ENCODE measurements at places on chromosomes 13 and 19.

GRCh38 chr13:111387026-111387871, 66.8 kb downstream of the TEX29 start:
- DNase-seq: no peak

GRCh38 chr19:15986701-15987100, 37.9 kb downstream of the OR10H4 start:
- no peak for DNase-seq

DNA sequence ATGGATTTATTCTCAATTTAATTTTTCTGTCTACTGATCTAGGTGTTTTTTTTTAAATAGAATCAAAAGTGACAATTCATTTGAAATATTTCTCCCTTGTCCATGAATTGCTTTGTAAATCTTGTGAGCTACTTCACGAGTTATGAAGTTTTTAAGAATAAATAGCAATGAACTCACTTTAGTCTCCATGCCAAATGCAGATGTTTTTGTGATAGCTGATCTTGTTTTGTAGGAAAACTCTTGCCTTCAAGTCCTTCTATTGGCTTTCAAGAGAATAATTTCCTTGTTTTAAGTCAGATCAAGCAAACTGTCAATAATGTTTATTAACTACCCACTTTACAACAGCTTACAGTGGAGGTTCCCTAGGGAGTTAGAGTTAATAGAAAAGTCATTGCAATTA, 99.8 kb downstream of the ITGBL1 start:
- DNase-seq: no peak

DNA sequence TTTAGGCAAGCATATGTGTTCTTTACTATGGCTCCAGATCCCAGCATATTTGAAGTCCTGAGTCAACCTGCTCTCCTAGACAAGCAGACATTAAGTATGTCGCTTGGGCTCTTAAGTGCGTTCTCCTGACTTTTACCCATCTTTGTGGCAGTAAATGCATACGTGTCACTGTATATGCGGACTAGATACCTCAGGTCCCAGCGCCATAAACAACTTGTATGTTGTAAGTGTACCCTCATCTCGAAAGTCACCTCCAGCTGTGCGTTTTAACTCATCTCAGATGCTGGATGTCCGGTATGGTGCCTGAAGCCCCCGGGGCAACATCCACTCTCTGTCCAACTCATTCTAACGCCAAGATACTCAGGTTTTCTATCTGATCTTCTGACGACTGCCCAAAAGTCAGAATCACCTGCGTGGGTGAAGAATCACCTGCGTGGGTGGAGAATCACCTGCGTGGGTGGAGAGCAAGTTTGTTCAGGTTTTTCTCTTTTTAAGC, 1.7 kb downstream of the PTOV1 start:
- DNase-seq: no peak

DNA sequence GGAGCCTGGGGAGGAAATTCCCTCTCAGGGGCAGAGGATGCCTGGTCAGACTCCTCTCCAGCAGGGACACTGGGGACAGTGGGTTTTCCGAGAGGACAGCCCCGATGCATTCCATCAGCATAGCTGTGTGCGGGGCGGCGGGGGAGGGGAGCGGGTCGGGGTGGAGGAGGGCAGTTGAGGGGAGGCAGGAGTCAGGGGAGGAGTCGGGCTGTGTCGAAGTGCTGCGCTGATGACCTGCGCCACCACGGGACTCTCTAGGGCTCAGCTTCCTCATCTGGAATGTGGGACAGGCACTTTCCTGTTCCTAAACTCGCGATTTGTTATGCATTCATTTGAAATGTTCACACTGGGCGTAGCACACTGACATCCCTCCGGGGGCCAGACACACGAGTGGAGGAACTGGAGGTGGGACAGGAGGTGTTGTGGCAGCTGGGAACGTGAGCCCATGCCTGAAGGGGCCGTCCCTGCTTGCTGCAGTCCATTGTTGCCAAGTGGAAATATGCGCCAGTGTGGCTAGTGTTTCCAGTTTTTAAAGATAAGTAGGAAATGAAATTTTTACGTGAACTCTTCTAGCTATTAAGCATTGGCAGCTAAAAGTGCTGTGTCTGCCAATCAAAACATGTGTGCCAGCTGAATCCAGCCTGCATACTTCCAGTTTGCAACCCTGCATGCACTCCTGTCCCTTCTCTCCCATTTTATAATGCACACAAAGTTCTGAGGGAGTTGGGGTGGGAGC, 43.3 kb downstream of the FLT1 start:
- DNase-seq: no peak

DNA sequence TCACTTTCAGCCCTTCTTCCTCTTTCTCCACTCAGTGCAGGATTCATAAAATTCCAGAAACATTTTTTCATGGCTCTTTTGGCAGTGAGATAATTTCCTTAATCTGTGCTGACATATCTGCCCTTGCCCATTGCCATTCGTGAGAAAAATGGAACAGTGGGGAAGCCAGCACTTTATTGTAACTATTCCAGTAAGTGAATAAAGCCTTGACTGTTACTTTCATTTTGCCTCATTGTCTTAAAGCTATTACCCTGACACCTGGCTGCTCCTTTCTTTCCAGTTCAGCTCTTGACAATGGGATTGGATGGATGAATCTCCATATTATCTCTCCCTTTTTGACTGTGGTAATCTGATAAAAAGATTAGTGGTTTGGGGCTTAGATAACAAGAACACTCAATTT, 1068.1 kb upstream of the PCDH20 start:
- DNase-seq: no peak

DNA sequence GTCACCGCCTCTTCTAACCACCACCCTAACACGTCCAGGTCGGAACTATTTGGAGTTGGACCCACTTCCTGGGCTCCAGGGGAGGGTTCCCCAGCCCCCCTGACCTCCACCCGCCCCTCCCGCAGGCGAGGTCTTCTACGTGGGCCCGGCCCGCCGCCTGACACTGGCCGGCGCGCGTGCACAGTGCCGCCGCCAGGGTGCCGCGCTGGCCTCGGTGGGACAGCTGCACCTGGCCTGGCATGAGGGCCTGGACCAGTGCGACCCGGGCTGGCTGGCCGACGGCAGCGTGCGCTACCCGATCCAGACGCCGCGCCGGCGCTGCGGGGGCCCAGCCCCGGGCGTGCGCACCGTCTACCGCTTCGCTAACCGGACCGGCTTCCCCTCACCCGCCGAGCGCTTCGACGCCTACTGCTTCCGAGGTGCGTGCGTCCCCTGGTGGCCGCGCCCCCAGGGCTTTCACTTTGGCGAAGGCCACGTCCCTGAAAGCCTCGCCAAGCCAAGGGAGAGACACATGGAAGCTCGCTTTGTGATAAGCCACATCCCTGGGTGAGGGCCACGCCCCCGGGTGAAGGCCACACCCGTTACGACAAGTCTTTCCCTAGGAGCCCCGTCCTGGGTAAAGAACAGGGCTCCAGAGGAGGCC, 13.2 kb downstream of the NCAN start:
- no peak for DNase-seq

- peak; percentile 96 for DNase-seq
Measured at GRCh38 chr19:44891016-44891882, at the start of gene TOMM40. Gene TOMM40 (plus strand): TSS chr19:44891254. CDS start chr19:44891416, 162 bp downstream.

DNA sequence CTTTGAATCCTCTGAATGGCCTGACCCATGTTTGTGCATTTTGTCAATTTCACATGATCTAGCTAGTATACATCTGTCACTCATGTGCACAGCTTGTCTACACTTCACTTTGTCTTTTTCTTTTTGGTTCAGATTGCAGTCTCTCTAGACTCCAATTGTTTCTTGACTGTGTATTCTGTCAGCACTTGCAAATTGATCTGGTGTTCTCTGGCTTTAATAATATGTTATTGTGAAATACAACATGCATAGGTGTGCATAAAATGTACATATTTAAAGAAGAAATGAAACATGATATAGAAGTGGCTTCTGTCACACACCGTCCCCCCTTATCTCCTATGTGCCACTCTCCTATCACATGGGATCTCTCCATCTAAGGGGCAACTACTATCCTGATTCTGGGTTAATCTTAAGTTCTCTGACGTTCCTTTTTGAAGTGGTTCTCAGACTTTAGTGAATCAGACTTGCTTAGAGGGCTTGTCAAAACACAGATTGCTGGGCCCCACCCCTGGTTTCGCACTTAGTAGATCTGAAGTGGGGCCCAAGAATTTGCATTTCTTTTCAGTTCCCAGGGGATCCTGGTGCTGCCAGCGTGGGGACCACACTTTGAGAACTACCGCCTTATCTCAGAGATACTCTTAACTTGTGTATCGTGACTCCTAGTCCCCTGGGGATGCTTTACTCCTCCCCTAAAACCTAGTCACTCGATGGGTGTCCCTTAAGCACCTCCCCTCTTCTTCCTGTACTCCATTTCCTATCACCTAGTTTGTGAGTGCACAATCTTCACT, 5.8 kb downstream of the KRTDAP start:
- DNase-seq: no peak

- DNase-seq: no peak
Measured at GRCh38 chr19:6103217-6103644, 7.1 kb downstream of the RFX2 start.

DNA sequence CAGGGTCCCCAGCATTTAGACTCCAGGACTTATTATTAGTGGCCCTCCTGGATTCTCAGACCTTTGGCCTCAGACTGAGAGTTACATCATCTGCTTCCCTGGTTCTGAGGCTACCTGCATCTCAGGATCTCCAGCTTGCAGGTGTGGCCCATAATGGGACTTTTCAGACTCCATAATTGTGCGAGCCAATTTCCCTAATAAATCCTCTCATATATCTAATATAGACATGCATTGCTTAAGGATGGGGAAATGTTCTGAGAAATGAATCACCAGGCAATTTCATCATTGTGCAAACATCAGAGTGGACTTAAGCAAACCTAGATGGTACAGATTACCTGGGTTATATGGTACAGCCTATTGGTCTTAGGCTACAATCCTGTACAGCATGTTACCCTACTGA, 116.5 kb upstream of the FBXL3 start:
- DNase-seq: no peak

- DNase-seq: no peak
Measured at GRCh38 chr19:6691342-6691741, 21.4 kb upstream of the TNFSF14 start.

DNA sequence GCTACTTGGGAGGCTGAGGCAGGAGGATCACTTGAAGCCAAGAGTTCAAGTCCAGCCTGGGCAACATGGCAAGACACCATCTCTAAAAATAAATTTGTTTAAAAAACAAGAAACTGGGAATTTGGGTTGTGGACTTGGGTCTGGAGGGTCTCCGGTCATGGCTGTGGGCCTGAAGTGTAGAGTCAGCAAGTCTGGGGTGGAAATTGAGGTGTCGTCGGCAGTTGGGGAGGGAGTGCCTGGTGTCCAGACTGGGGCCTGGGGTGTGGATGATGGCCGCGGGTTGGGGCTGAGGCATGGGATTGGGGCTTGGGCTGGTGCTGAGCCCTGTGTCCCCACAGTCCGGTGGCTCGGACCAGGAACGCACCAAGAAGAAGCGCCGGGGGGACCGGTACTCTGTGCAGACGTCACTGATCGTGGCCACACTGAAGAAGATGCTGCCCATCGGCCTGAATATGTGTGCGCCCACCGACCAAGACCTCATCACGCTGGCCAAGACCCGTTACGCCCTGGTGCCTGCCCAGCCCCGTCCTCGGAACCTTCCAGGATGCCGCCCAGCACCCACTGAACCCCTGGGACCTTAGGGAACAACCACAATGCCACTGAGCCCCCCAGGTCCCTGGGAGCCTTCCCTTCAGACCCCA, 91.6 kb downstream of the RYR1 start:
- no peak for DNase-seq

GRCh38 chr19:17245535-17245984, at the start of gene NR2F6:
Gene NR2F6 (minus strand): TSS chr19:17245919. CDS start chr19:17245220, 699 bp downstream.
- DNase-seq: no peak

GRCh38 chr13:75910591-75910990, 274.5 kb downstream of the LMO7 start:
- DNase-seq: no peak

GRCh38 chr19:17755443-17755890, 4.2 kb downstream of the FCHO1 start:
- no peak for DNase-seq

DNA sequence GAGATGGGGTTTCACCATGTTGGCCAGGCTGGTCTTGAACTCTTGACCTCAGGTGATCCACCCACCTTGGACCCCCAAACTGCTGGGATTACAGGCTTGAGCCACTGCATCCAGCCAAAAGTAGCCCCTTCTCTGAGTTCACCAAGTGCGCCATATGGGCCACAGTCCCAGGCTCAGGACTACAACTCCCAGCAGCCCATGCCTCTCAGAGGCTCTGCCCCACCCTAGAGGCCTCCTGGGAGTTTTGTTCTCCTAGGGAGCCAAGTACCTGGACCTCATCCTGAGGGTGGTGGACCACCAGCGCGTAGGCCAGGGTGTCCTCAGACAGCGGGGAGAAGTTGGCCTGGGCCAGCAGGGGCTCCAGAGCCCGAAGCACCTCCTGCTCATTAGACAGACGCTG, 18.8 kb downstream of the TMEM143 start:
- no peak for DNase-seq

DNA sequence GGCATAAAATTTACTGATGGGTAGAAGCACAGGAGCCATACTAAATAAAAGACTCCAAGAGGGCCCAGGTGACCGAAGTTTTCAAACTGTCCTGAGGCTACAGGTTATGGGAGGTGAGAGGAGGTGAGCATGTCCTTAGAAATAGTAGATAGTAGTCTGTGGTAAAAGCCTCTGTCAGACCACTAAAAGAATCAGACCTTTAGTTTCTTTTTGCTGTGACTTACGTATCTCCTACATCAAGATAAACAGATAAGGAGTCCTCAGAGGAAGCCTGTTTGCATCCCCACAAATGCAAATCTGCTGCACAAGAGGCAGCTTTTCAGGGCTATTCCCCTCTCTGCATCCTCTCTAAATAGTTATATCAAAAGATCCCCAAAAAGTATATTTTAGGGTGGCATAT, 711.6 kb upstream of the SLITRK6 start:
- DNase-seq: no peak

GRCh38 chr19:42554046-42554575, 25.8 kb upstream of the CEACAM1 start:
- DNase-seq: no peak

DNA sequence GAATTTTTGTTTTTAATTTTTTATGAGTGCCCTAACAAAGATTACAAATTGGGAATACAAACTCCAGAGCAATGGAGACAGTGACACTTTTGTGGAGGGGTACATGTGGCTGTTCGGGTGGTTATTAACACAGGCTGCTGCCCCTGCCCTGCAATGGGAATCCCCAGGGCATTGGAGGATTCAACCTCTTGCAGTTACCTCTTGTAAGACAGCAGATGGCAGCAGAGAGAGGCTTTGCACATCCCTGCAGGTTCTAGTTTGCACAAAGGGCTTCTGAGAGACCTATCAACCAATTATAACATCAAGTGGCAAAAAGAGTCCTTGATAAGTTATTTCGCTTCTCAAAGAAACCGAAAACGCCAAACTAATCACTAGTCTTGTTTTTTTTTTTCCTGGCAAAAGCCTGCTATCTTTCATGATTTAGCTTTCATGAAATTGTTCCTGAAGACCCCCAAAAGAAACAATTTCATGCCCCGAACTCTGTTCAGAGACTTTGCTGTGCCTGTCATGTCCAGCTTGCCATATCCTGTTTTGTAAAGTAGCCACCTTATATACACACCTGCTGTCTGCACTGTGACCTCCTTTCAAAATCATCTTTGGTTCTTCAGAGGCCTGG, 10.4 kb downstream of the GJB2 start:
- DNase-seq: no peak

GRCh38 chr13:79393564-79394249, 12.3 kb downstream of the RBM26 start:
- no peak for DNase-seq
